Omental fat pad (tissue), 4 donors: ENCODE measurements at places on chromosomes 3 and 15.

DNA sequence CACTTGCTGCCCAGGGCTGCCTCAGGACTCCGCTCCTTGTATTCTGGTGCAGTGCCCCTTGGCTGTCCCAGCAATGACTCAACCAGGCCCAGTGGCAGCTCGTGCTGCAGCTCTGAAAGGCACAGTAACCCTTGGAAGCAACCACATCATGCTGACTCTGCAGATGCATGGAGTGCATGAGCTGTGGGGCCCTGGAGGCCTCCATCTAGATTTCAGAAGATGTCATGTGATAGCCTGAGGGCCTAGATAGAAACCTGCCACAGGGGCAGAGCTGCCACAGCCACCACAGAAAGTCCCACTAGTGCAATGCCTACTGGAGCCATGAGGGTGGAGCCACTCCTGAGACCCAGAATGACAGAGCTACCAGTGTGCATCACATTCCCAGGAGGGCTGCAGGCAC lies 117.1 kb upstream of the SMAD3 start:
- no peak for DNase-seq

- DNase-seq = no peak
Measured at GRCh38 chr15:84944861-84945260, 36.8 kb upstream of the PDE8A start.

- DNase-seq = no peak
Measured at GRCh38 chr15:62841891-62842559, 200.5 kb upstream of the TPM1 start.

- no peak for DNase-seq
Measured at GRCh38 chr3:195248281-195248680, 22.7 kb downstream of the XXYLT1 start.

DNA sequence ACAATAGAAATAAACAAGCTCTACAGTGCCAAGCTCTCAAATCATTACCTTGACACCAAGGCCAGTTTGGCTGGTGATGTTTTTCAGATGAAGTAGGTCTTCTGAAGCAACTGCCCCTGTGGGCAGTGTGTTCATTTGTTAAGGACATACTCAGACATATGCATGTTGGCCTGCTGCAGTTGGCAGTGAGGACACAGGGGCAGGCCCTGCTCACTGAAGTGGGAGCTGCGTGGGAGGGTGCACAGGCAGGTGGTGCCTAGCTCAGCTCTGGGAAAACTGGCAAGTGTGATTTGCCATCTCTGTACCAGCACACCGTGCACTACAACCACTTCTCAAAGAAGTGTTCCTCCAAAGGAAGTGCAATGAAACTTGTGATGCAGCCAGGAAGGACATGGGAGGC lies 28.5 kb upstream of the SNRK start:
- DNase-seq = no peak

DNA sequence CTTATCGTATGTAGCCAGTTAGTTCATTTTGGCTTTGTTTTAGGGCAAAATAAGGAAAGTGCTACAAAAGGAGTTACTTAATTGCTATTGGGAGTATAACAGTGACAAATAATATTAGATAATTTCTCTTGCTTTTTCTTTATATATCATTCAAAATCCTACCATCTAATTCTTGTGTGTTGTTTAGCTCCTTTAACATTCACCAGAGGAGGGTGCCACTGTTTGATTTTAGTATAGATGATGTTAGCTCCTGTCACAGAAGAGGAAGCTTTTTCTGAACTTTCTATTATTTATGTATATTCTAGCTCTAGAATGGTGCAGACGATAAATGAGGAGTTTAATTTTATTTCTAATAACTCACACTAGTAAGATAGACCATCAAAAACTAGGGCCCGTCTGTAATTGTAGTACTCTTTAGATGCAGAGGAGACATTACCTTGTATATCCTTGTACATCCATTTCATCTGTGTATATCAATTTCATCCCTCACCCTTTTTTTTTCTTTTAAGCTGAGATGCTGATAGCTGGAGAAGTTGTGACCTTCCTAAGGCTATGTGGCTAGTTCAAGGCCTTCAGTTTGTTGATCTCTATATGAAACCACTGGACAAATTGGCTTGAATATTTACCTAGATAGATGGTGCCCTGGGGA lies 3.0 kb downstream of the PPM1L start:
- DNase-seq = no peak
